MCF 10A (cell line): ENCODE measurements at places on chromosomes 2 and 18. TPM values are rescaled to one million over a fixed set of nuclear protein-coding genes. Genes with fewer than 3 reads are reported as not detected.

- peaks cover 27% of the 10 kb centered on the region for H3K4me1 ChIP-seq
- no peak overlapping the region for H3K4me3 ChIP-seq
- no peaks in the 10 kb centered on the region for H3K27me3 ChIP-seq
- H3K27ac ChIP-seq: peak overlapping the region; percentile 32
- H3K36me3 ChIP-seq: peaks cover 40% of the 10 kb centered on the region
- no peak for DNase-seq
Observed at GRCh38 chr2:127508023-127508630, 18.2 kb downstream of the IWS1 start.

DNA sequence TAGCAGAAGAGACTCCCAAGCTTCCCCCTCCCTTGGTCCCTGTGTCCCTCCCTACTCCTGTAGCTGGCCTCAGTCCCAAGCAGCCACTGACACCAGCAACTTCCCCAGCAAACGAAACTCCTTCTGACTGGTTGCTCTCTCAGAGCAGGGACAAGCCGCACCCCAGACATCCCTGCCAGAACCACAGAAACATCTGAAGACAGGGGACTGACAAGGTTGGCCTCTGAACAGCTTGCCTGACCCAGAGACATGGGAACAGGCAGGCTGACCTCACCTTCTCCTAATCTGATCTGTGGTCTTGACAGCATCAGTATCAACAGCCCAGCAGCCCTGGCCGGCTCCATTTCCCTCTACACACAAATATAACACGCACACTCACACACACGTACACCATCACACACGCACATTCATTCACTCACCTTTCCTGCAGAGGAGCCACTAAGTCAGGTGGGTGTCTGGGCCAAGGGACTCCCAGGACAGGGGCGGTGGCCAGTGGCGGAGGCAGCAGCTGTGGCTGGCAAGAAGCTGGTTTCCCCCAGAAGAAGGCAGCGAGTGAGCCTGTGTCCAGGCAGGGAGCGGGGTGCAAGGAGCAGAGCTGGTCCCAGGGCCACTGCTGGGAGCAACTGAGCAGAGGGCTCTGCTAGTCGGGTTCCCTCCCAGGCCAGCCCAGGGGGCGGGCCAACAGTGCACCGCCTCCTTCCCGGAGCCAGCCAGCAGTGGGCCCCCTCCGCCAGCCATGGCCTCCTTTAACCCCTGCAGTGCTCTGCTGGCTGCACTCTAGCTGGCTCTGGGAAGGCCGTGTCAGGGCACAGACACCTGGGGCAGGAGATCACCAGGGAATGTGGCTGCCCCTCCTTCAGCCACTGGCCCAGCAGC lies 59.1 kb downstream of the TNS1 start:
- peak; percentile 29 for DNase-seq
- H3K4me3 ChIP-seq: no peak overlapping the region
- H3K27ac ChIP-seq: no peak overlapping the region
- peaks cover 38% of the 10 kb centered on the region for H3K27me3 ChIP-seq

SLC11A1 gene
- total RNA-seq: 0.09 and 0.32 TPM in 2 replicates

- no peaks in the 10 kb centered on the region for H3K4me1 ChIP-seq
- H3K4me3 ChIP-seq: no peak overlapping the region
- no peaks in the 10 kb centered on the region for H3K27me3 ChIP-seq
- peak; percentile 45 for DNase-seq
- H3K27ac ChIP-seq: no peak overlapping the region
- H3K36me3 ChIP-seq: no peaks in the 10 kb centered on the region
Observed at GRCh38 chr2:18077704-18078103, 199.2 kb downstream of the KCNS3 start.

ATIC gene
- total RNA-seq: 216 and 297 TPM in 2 replicates

GRCh38 chr2:143623909-143624260 lies 494.7 kb downstream of the ARHGAP15 start:
- no peaks in the 10 kb centered on the region for H3K4me1 ChIP-seq
- no peaks in the 10 kb centered on the region for H3K27me3 ChIP-seq
- H3K27ac ChIP-seq: no peak overlapping the region

GRCh38 chr2:239934571-239935171 lies 90.5 kb downstream of the NDUFA10 start:
- no peak overlapping the region for H3K4me3 ChIP-seq
- no peaks in the 10 kb centered on the region for H3K27me3 ChIP-seq
- peaks cover 8% of the 10 kb centered on the region for H3K4me1 ChIP-seq
- no peak overlapping the region for H3K27ac ChIP-seq
- no peaks in the 10 kb centered on the region for H3K36me3 ChIP-seq

TUBA3E gene
- total RNA-seq: not detected in 2 replicates

- no peak for DNase-seq
- no peak overlapping the region for H3K4me3 ChIP-seq
- no peaks in the 10 kb centered on the region for H3K27me3 ChIP-seq
Observed at GRCh38 chr18:22001912-22002487, 167.4 kb upstream of the GATA6 start.

DNA sequence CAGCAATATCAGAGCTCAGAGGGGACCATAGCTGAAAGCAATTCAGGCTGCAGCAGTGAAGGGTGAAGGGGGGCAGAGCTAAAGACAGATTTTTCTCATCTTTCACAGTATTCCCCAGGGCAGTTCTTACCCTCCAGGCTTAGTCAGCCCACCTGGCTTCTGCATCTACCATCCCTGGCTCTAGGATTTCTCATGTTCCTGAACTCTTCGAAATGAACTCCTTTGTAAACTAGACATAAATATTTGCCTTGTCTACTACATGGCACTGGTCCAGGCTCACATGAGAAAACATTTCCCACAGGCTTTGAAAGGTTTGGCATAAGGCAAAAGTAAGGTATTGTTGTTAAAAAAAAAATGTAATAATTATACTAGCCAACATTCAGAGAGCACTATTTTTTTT lies 23.6 kb upstream of the NEB start:
- no peaks in the 10 kb centered on the region for H3K4me1 ChIP-seq
- H3K27ac ChIP-seq: no peak overlapping the region
- H3K27me3 ChIP-seq: no peaks in the 10 kb centered on the region
- H3K4me3 ChIP-seq: no peak overlapping the region
- H3K36me3 ChIP-seq: no peaks in the 10 kb centered on the region

GRCh38 chr2:222903234-222904220 lies 42.7 kb downstream of the ACSL3 start:
- H3K27ac ChIP-seq: peak overlapping the region; percentile 39
- H3K4me3 ChIP-seq: no peak overlapping the region
- H3K36me3 ChIP-seq: peaks cover 54% of the 10 kb centered on the region
- H3K27me3 ChIP-seq: no peaks in the 10 kb centered on the region

DNA sequence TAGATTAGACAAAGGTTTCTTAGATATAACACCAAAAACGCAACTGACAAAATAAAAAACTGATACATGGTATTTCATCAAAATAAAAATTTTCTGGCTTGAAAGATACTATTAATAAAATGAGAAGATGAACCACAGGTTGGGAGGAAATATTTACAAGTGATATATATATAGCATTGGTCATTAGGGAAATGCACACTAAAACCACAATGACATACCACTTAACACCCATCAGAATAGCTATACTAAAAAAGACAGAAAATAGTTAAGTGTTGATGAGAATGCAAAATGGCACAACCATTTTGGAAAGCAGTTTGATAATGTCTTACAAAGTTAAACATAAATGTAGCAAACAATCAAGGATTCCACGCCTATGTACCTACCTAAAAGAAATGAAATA lies 83.9 kb downstream of the SLC66A3 start:
- H3K27me3 ChIP-seq: no peaks in the 10 kb centered on the region
- H3K36me3 ChIP-seq: peaks cover 9% of the 10 kb centered on the region
- no peak for DNase-seq
- no peak overlapping the region for H3K27ac ChIP-seq

GRCh38 chr18:8816816-8817215 lies 111.5 kb downstream of the MTCL1 start:
- H3K27ac ChIP-seq: no peak overlapping the region
- H3K4me3 ChIP-seq: no peak overlapping the region
- H3K27me3 ChIP-seq: no peaks in the 10 kb centered on the region

GDF7 gene
- not detected in 2 replicates for total RNA-seq

GRCh38 chr2:25692143-25692542 lies 18.8 kb upstream of the DTNB start:
- H3K4me1 ChIP-seq: peaks cover 5% of the 10 kb centered on the region
- no peaks in the 10 kb centered on the region for H3K27me3 ChIP-seq
- peak; percentile 95 for DNase-seq
- peak overlapping the region; percentile 66 for H3K27ac ChIP-seq
- no peaks in the 10 kb centered on the region for H3K36me3 ChIP-seq

DNA sequence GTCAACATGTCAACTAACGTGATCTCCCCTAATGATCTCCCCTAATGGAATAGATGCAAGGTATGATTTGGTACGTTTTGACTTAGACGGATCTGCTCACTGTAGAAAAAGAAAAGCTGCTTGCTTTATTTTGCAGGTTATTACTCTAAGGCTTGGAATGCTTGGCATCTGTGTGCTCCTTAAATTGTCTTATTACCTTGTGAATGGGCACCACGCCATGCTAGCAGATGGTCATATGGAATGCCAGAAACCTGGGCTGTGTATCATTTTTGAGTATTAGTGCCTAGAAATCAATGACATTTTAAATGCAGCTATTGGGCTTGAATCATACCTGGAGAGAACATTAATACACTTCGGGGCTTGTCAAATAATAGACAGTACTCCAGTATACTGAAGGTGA lies 16.5 kb upstream of the FIGN start:
- peaks cover 31% of the 10 kb centered on the region for H3K4me1 ChIP-seq
- H3K27ac ChIP-seq: peak overlapping the region; percentile 20
- no peaks in the 10 kb centered on the region for H3K36me3 ChIP-seq
- peak; percentile 61 for DNase-seq
- peak overlapping the region; percentile 17 for H3K4me3 ChIP-seq

DSG4 gene
- not detected in 2 replicates for total RNA-seq

PCARE gene
- not detected in 2 replicates for total RNA-seq

DNA sequence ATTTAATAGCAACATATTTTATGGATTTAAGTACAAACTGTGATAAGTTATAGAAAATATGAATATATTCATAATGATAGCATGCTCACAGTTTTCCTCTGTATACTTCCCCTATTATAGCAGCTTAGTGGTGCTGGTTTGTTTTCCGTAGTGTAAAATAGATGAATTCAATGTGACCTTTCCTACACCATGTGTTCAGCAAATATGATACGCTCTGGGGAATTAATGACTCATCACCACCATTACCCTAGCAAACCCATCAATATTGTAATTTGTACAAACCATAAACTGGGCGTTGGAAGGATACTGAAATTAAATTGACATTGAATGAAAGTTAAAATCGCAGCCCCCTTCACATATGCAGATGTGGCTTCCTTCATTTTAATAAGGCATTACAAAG lies 58.7 kb upstream of the CDH19 start:
- DNase-seq: no peak
- no peaks in the 10 kb centered on the region for H3K4me1 ChIP-seq
- no peak overlapping the region for H3K4me3 ChIP-seq
- H3K36me3 ChIP-seq: no peaks in the 10 kb centered on the region
- no peak overlapping the region for H3K27ac ChIP-seq

EVA1A gene
- total RNA-seq: 7.6 and 14.4 TPM in 2 replicates

GRCh38 chr2:148926291-148926961 lies 51.4 kb downstream of the KIF5C start:
- no peaks in the 10 kb centered on the region for H3K27me3 ChIP-seq
- no peaks in the 10 kb centered on the region for H3K36me3 ChIP-seq
- peaks cover 6% of the 10 kb centered on the region for H3K4me1 ChIP-seq
- H3K4me3 ChIP-seq: no peak overlapping the region
- H3K27ac ChIP-seq: no peak overlapping the region

DNA sequence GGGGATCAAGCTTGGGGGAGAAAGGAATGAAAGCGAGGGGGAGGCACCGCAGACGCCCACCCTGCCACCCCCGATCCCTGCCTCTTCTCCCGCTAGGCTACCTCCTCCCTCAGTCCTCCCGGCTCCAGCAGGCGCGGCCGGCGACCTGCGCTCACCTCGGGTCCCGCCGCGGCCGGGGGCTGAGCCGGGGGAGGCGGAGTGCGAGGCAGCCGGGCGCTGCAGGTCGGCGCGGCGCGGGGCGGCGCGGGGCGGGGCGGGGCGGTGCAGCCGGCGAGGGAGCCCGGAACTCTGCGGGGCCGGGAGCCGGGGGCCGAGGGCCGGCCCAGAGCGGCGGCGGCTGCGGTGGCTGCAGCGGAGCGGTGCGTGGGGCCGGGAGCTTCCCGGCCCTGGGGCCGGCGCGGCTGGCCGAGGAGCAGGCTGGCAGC lies 477 bp downstream of the ACVR1 start:
- peak overlapping the region; percentile 32 for H3K27ac ChIP-seq
- H3K27me3 ChIP-seq: no peaks in the 10 kb centered on the region
- H3K4me3 ChIP-seq: peak overlapping the region; percentile 83
- H3K4me1 ChIP-seq: peaks cover 11% of the 10 kb centered on the region
- peak; percentile 23 for DNase-seq

CAPN14 gene
- total RNA-seq: not detected in 2 replicates

DNA sequence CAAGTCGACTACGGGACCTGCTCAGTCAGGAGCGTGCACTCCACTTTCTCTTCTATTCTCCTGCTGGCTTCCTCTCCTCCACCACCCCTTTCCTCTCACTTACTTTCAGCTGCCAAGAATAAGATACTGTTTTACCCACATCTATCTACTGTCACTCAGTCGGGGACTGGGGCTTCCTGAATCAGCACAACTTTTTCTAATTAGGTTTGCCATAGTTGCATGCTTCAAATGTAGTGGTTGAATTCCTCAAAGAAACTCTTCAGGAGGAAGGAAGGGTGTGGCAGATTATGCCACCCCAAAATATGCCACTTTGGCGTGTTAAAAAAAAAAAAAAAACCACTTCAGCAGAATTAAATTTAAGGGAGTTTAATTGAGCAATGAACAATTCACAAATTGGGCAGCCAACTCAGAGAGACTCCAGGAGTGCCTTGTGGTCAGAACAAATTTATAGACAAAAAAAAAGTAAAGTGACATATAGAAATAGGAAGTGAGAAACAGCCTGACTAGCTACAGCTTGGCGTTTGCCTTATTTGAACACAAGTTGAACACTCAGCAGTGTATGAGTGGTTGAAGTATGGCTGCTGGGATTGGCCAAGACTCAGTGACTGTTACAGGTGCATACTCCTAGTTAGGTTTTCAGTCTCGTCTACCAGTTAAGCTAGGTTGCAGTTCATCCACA lies 32.5 kb upstream of the RMDN2 start:
- no peaks in the 10 kb centered on the region for H3K27me3 ChIP-seq
- H3K36me3 ChIP-seq: no peaks in the 10 kb centered on the region
- no peak overlapping the region for H3K4me3 ChIP-seq
- no peak overlapping the region for H3K27ac ChIP-seq

DNA sequence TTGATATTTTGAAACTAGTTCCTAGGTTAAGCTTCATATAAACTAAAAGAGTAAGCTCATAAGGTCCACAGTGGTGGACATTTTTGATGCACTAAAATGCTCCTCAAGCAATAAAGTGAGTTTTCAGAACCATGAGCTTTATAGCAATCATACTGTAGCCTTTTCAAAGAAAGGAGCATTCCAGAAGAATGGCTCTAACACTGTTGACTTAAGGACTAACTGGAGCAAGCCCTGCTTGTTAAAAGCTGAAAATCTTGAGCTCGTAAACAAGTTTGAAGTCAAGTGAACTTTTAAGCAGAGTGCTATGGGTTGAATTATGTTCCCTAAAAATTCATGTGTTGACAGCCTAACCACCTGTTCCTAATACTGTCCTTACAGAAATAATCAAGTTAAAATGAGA lies 38.0 kb downstream of the KYNU start:
- no peak overlapping the region for H3K27ac ChIP-seq
- H3K27me3 ChIP-seq: no peaks in the 10 kb centered on the region
- DNase-seq: no peak

NT5DC4 gene
- not detected in 2 replicates for total RNA-seq

GRCh38 chr2:166381-166780 lies 97.5 kb downstream of the SH3YL1 start:
- no peaks in the 10 kb centered on the region for H3K36me3 ChIP-seq
- H3K4me3 ChIP-seq: no peak overlapping the region
- peaks cover 15% of the 10 kb centered on the region for H3K27me3 ChIP-seq
